ENCODE measurements at places on chromosomes 7 and 10.

DNA sequence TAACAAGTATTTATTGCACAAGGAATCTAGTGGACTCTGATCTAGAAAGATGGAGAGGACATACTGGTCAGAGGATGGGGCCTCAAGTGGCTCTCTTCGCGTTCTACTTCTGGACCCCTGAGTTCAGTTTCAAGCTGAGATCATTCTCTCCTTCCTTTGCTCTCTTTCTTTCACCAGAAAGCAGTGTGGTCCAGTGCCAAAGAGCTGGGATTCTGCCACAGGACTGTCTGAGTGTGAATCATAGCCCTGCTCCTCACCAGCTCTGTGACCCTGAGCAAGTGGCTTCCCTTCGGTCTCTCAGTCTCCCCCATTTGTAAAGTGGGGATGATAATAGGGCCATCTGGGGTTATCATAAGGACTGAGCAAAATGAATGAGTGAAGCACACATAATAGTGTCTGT is 715.2 kb downstream of the SUGCT start:
- no peak for DNase-seq

- DNase-seq = no peak
These were observed 154.4 kb downstream of the NOC3L start for GRCh38 chr10:94208315-94208714.

- no peak for DNase-seq
These were observed 47.0 kb upstream of the ELMO1 start for GRCh38 chr7:37495574-37496184.

- DNase-seq = no peak
These were observed 57.0 kb downstream of the NUDCD3 start for GRCh38 chr7:44433255-44434022.
